ENCODE measurements at places on chromosomes 13 and 19.
A peak's percentile ranks its signal among the peaks of the same experiment; 100 is the strongest.

- no peak for DNase-seq
Measured at GRCh38 chr13:52758114-52758513, 18.5 kb upstream of the CNMD start.

GRCh38 chr19:35257113-35257461 lies 8.3 kb downstream of the LSR start:
- DNase-seq = no peak

DNA sequence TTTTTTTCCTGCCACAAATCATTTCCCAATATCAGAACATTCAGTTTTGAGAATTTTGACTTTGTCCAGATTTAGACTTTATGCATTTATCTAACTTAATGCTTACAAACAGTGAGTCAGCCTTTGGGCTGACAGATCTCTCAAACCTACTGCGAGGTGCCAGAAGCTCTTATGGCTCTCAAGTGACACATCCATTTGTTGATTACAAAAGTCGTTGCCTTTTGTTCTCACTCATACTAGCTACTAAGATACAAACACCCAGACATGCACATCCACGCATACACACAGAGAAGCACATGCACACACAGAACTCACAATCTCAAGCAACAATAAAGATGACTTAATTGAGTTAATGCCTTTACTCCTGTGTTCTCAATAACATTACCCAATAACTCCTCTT lies 1147.5 kb downstream of the DIAPH3 start:
- no peak for DNase-seq

DNA sequence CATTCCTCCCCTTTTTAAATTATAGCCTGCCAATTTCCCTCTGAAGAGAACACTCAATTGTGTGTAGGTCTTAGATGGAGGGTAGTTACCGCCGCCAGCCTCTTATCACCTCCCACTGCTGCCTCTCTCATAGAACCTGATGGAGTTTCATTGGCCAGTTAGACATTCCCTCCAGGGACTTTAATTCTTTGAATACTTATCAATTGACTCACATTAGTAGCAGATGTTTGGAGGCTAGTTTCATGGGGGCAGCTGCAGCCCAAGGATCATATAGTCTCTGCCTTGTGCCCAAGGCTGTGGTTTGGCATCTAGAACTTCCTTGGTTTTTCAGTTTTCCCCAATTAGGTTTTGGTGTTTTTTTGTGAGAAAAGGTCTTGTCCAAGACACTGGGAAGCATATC lies 318.9 kb upstream of the HTR2A start:
- DNase-seq = no peak

- no peak for DNase-seq
Measured at GRCh38 chr13:86765462-86765861, 905.7 kb upstream of the SLITRK5 start.

GRCh38 chr13:99657848-99658260 lies 156.6 kb downstream of the TM9SF2 start:
- DNase-seq = peak; percentile 65

DNA sequence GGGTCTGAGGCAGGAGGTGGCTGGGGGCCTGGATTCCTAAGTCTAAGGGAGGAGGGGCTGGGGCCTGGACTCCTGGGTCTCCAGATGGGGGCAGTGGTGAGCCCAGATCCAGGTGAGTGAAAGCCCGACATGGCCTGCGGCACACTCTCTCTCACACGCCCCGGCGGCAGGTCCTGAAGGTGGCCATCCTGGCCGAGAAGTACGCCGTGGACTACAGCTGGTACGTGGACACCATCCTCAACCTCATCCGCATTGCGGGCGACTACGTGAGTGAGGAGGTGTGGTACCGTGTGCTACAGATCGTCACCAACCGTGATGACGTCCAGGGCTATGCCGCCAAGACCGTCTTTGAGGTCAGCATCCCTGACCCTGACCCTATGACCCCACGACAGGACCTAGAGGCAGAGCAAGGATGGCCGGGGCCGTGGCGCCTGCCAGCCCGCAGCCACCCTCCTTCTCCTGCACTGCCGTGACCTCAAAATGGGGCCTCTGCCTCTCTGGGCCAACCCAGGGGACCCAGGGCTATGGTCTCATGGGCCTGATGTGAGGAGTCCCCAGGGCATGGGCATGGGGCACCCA lies 13.2 kb downstream of the FUZ start:
- no peak for DNase-seq

GRCh38 chr13:112248406-112248760 lies 127.8 kb upstream of the SPACA7 start:
- peak; percentile 90 for DNase-seq

DNA sequence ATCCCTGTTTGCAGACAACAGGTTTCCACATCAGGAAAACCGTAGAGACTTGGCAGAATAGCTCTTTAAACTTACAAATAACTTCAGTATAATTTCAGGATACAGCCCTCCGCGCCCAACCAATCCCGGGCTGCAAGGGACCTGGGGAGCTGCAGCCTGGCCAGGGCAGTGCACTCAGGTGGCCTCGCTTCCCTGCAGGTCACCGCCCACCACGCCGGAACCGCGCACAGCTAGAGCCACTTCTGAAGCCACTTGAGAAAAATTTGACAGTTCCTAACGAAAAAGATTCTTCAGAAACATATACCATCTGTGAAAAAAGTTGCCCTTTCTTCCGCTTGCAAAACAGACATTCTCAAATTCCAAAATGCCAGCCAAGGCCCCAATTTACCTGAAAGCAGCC lies 11.1 kb downstream of the ZNF91 start:
- no peak for DNase-seq

GRCh38 chr13:61187471-61187870 lies 228.2 kb downstream of the PCDH20 start:
- no peak for DNase-seq

DNA sequence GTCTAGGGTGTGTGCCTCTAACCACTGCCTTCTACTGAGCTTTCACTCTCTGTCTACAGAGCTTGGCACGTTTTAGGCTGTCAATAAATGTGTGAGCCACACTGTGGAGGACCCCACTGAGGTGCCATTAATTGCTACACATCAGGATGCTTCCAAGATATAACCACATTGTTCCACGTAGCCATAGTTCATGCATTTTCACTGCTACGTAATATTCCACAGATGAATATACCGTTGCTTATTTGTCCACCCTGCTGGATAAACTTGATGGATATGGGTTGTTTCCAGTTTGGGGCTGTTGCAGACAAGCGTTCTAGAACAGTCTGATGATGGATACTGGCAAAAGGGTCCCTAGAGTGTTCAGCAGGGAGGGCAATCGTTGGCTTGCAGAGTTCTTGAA lies 11.3 kb upstream of the NUMBL start:
- no peak for DNase-seq

GRCh38 chr13:109684824-109685202 lies 101.6 kb downstream of the IRS2 start:
- DNase-seq = no peak

- no peak for DNase-seq
Measured at GRCh38 chr19:33299051-33299688, 3.2 kb downstream of the CEBPA start.

GRCh38 chr19:814152-815078 lies 7.3 kb downstream of the PLPPR3 start:
- no peak for DNase-seq

GRCh38 chr19:32540621-32541020 lies 40.4 kb upstream of the PDCD5 start:
- no peak for DNase-seq

DNA sequence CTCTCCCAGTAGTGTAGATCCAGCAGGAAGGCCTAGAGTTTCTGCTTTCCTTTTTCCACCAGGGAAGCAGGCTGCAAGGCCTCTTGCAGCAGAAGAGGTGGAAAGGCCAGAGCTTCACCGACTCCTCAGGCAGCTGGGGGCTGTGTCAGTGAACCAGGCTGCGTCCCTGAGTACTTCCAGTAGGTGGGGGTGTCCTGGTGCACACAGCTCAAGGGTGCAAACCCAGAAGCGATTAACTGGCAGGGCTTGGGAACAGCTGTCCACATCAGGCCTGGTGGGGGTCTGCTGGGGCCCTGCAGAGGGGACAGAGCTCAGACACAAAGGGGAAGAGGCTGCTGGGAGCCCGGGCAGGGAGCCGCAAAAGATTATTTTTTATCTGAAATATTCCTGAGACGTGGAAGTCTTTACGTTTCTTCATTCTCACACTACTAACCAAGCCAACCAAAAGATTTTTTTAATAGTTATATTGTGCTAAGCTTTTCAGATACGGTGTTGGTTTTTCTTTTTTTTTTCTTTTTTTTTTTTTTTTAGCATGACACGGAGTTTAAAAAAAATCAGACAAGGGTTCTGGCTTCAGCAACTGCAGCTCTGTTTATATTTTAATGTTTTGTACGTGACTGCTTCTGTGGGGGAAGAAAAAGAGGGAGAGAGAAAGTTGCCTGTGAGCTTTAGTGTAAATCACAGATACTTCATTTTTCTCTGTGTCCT lies 11.0 kb downstream of the TSHZ3 start:
- DNase-seq = no peak

DNA sequence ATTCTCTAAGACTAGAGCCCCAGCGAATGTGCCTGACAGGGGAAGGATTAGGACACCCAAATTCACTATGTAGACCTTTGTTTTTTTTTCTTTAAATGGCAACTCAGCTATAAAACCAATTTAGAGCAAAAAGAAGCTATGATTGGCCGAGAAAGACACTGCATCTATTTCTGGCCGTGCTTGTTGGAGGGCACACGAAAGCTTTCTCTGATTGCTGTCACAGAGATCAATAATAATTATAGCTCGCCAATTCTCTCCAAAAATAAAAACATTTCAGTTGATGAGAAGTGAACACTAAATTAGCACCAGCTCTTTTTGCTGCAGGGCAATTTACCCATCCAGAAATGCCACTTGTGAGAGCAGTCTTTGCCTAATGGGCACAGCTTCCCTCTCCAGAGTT lies 31.2 kb downstream of the CBY2 start:
- peak; percentile 30 for DNase-seq

DNA sequence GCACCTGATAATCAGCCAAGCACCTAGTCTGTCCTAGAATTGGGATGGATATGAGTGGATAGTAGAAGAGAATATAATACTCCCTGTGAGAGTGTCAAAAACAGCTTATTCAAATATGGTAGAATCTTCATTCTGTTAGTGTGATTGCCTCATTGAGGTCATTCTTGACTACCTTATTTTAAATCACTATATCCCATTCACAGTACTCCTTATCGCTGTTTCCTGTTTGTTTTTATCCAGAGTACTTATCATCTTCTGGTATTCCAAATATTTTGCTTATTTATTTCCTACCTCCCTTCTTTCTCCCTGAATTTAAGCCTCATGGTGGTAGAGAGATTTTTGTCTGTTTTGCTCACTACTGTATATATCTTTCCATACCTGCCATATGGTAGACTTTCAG lies 9.9 kb downstream of the NDFIP2 start:
- no peak for DNase-seq

- no peak for DNase-seq
Measured at GRCh38 chr19:42081584-42082203, 5.7 kb downstream of the ZNF574 start.

DNA sequence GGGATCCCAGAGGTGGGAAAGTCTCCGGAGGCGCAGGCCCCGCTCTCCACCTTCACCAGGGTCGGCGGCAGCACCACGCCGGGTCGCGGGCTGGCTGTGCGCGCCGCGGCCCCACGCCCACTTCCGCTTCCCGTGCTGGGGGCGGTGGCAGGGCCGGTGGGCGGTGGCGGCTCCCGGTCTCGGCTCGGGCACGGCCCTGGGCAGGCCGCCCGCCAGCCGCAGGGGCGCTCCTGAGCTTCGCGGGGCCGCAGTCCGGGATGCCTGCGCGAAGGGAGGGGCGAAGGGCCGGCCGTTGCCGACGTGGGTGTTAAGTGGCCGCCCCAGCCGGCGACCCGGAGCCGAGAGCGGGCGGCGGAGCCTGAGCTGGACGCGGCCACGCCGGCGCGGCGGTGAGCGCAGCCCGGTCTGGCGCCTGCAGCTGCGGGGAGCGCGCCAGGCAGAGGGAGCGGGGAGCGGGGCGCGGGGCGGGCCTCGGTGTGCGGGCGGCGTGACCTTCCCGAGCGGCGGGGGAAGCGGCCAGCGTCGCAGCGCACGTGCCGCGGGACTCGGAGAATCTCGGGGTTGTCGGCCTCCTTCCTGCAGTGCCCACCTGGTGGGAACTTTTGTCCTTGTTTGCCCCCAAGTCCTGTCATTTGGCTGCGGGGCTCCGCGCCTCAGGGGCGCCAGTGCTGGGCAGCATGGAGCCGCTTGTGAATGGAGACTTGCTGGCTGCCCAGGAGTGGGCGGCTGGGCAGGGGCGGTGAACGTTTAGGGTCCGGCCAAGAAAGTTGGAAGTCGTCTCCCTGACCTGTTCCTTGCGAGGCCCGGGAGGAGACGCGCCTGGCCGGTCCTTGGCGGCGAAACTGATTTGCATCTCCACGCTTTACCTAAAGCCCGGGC lies at the start of gene SLC25A15:
Gene SLC25A15, plus strand, starts transcription at position 337 of the 879 bp plus-strand sequence. CDS start 3,616 bp downstream, outside the sequence.
- peak; percentile 45 for DNase-seq

GRCh38 chr13:108827646-108828045 lies 198.2 kb downstream of the MYO16 start:
- no peak for DNase-seq

DNA sequence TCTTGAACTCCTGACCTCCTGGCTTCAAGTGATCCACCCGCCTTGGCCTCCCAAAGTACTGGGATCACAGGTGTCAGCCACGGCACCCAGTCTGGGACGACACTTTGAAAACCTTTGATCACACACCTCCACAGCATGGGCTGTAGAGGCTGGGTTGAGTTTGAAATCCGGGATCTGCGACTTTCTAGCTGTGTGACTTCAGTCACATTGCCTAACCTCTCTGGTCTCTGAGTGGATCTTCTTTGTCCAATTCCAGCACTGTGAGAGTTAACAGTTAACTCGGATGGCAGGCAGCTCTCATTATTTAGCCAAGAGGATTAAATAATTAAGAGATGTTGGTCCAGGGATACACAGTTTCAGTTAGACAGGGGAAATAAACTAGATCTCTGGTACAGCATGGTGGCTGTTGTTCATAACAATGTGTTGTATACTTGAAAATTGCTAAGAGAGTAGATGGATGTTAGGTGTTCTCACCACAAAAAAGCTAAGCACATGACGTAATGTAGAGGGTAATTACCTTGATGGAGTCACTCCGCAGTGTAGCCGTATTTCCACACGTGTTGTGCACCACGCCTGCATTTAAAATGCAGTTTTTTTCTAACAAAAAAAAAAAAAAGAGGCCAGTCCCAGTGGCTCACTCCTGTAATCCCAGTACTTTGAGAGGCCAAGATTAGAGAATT lies 1.9 kb downstream of the GALP start:
- no peak for DNase-seq

GRCh38 chr19:45529420-45529785 lies 22.1 kb downstream of the VASP start:
- no peak for DNase-seq

DNA sequence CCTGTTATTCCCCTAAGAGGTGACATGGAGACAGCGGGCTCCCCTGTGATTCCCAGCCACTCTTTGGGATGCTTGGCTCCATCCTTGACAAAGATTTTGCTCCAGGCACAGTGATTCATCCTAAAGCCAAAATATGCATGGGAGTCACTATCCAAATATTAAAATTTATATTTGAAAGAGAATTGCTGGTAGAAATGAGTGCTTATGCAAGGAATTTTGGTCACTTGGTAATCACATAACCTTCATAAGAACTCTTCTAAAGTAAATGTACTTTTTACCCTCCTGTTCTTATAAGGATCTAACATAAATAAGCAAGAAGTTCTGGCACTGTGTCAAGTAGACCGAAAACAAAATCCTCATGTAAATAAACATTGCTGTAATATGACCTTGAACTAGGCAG lies 385.8 kb downstream of the ITGBL1 start:
- no peak for DNase-seq

Measured in NCI-H1092 (cell line).